ENCODE measurements at places on chromosomes 2 and 18.

DNA sequence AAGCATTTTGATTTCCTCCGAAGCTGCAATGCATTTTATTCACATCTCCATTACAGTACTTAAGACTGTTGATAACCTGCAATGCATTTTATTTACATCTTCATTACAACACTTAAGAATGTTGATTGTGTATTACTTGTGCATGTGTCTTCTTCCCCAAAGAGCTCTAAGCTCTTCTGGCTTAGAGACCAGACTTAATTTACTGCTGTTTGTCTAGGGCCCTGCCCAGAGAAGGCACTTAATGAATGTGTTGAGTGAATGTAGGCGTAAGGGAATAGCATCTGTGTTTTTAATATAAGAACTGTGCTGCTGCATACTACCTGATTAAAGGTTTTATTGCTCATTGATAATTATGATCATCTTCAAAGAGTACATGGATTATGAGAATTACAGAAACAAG, 295.6 kb downstream of the ZNF385B start:
- no peak for DNase-seq

GRCh38 chr18:26286008-26286407, 59.8 kb downstream of the TAF4B start:
- DNase-seq: no peak

- no peak for DNase-seq
Measured at GRCh38 chr2:25614711-25615110, 58.7 kb downstream of the DTNB start.

DNA sequence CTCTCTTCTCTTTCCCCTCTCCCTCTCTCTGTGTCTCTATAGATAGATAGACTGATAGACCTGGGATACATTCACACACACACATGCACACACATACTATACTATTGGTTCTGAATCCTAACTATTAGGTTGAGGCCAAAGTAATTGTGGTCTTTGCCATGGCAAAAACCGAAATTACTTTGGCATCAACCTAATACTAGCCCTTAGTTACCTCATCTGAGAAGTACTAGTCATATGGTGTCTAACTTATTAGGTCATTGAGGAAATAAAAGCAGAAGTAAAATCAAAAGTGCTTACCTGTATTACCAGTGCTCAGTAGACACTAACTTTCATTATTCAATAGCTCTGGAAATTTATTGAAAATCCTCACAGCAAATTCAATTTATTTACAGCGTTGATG, 451.5 kb downstream of the EPHA4 start:
- no peak for DNase-seq

- DNase-seq: no peak
Measured at GRCh38 chr2:237752761-237753165, 45.8 kb upstream of the RBM44 start.

DNA sequence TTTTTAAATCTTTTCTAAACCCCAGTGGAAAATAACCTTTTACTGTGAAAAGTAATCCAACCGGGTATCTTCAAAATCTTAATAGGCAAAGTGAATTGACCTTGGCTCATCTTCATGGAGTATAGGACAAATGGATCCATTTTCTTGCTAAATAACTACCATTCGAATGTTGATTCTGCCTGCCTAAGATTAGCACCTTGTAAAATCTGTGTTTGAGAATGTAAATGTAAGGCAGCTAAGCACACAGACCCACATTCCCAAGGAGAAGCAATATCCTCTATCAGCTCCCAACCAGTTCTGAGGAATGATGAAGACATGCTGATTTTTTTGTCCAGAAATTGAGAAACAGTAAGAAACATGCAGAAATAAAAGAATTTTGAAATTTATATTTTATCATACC, 509.8 kb upstream of the SMIM21 start:
- DNase-seq: no peak

DNA sequence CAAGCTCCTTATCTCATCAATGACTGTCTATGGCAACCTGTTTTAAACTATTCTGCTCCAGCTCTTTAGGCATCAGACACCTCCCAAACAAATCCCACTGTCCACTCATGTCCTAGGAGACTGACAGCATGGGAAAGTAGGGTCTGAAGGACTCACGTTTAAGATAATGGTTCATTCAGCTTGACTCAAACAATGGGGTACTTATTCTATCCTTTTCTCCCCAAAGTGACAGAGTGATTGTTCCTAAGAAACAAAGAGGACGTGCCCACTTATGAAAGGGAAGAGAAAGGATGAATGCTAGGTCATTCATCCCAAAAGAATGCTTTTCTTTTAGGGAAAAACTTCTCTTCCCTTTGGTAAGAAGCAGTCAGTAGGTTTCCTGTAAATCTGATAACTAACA, 41.9 kb downstream of the ALK start:
- DNase-seq: no peak

GRCh38 chr2:119772767-119773166, 13.0 kb downstream of the PTPN4 start:
- DNase-seq: no peak

GRCh38 chr2:172293952-172294351, 133.4 kb upstream of the ITGA6 start:
- DNase-seq: peak; percentile 20

- DNase-seq: no peak
Measured at GRCh38 chr2:127464470-127465257, 46.4 kb downstream of the PROC start.

DNA sequence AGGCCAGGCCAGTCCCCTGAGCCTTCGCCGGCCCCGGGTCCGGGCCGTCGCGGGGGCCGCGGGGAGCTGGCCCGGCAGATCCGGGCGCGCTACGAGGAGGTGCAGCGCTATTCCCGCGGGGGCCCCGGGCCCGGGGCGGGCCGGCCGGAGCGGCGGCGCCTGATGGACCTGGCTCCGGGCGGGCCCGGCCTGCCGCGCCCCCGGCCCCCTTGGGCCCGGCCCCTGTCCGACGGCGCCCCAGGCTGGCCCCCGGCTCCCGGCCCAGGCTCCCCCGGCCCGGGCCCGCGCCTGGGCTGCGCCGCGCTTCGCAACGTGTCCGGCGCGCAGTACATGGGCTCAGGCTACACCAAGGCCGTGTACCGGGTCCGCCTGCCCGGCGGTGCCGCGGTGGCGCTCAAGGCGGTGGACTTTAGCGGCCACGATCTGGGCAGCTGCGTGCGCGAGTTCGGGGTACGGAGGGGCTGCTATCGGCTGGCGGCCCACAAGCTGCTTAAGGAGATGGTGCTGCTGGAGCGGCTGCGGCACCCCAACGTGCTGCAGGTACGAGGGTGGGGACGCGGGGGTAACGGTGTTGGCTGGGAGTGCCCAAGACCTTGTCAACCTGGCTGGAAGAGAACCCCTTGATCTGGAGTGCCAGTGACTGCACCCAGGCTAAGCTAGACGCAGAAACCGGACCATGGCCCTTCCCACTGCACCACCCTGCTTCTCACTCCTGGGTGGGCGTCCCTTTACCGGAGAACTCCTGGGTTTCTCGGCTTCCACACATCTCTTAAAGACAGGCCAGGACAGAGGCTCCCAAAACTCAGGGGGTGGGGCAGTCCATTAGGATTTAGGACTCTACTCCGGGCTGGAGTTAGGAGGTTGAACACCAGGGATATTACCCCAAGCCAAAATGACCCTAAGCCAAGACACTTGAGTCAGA, 739 bp downstream of the PKDCC start:
- no peak for DNase-seq

DNA sequence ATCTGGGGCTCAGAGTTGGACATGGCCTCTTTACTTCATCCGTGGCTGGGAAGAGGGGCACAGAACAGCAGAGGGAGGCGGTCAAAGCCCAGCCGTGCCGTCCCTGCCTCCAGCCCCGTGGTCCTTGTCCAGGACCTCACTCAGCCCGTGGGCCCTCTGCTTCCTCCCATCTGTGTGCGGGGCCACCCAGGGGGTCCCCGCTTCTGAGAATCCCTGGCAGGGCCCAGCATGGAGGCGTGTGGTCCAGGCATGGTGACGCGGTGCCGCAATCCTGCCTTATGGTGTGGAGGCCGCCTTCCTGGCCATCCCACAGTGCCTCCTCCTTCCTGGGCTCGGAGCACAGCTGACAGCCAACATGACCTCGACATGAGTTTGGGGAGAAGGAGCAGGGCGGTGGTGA, 232.6 kb downstream of the FAM210A start:
- no peak for DNase-seq

- DNase-seq: no peak
Measured at GRCh38 chr2:217919204-217919603, 83.6 kb downstream of the TNS1 start.

DNA sequence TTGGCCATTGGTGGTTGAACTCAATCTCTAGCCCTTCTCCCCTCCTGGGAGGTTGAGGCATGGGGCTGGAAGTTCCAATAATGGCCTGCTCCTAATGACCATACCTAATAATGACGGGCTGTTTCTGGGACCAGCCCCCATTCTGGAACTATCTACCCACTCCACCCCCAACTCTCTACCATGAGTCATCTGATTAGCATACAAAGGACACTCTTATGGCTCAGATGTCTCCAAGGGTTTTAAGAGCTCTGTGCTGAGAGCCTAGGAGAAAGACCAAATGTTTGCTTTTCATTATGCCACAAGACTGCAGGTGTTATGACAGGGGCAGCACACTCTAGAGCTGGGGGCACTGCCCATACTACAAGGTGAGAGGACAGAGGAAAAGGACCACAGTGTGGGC, 137.0 kb upstream of the NCKAP5 start:
- no peak for DNase-seq

- DNase-seq: no peak
Measured at GRCh38 chr2:231263118-231263831, 64.8 kb downstream of the ARMC9 start.

DNA sequence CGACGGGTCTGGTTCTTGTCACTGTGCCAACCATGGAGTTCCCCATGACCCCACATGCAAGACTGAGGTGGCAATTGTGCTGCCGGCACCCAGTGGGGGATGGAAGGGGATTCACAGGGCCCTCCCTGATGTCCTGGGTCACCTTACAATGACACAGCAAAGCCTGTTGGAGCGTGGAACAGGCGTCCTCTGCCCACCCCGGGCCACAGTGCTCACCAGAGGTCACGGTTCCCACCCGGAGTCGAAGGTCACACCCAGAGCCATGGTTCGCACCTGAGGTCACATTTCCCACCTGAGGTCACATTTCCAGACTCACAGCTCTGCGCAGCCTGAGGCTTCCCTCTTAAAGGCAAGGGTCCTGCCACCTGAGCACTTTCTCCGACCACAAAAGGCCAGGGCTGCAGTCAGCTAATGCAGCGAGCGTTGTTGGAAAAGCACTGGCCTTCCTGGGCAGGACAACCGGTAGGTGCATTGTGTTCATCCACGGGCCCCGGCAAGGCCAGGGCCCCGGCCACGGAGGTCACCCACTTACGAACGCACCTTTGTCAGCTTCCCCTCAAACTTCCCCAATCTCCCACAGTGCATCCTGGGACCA, 24.0 kb downstream of the KIF1A start:
- DNase-seq: no peak

DNA sequence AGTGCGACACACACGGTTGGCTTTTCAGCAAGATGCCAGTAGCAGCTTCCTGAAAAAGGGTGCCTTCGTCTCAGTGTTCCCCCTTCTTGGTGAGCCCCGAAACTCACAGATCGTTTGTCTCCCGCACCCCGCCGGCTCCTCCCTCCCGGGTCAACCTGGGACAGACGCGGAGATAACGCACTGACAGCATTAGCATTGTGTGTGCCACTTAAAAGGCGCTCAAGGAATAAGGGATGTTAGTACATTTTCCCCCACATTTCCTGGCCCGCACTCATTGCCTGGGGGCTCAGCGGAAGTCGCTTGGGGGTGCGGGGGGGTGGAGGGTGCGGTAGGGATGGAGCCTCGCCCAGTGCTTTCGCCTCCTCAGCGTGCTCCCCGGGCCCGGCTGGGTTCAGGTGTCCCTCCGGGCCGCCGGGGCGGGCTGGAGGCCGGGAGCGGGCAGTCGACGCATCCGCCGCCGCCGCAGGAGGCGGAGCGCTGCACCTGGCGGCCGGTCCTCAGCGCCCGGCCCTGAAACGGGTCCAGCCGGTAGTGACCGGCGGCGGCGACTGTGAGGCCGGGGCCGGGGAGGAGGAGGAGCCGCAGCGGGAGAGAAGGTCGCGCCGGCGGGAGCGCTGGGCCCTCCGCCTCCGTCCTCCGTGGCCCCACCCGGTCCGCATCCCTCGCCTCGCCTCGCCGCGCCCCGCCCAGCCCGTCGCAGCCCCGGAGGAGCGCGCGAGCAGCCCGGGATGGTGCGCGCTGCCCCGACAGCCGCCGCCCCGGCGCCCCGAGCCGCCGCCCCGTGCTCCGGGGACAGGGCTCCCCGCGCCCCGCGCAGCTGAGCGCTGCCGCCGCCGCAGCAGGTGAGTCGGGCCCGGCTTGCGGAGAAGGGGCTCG, at the start of gene MFSD6:
Gene MFSD6 (plus strand): TSS at position 694 of the 876 bp plus-strand sequence. CDS start 27,675 bp downstream, outside the sequence.
- DNase-seq: no peak

DNA sequence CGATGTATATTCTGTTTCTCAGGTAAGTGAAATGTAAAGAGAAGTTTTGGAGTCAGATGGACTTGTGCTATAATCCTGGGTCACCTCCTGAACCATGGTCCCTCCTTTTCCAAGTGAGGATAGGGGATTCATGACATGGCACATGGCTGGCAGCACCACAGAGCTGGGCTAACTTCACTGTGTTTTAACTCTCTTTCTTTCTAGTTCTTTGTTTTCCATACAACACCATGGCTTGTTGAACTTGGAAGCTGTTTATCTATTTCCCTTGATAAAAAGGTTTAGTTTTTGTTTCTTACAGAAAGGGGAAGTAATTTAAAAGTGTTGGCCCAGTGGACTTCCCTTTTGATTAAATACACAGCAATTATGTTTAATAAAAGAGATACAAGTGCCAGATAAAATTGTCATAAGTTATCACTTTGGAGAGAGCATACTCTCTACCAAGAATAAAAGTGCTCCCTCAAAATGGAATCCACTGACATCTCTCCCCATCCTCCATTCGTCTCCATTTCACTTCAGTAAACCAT, 90.4 kb downstream of the PLCL1 start:
- no peak for DNase-seq

DNA sequence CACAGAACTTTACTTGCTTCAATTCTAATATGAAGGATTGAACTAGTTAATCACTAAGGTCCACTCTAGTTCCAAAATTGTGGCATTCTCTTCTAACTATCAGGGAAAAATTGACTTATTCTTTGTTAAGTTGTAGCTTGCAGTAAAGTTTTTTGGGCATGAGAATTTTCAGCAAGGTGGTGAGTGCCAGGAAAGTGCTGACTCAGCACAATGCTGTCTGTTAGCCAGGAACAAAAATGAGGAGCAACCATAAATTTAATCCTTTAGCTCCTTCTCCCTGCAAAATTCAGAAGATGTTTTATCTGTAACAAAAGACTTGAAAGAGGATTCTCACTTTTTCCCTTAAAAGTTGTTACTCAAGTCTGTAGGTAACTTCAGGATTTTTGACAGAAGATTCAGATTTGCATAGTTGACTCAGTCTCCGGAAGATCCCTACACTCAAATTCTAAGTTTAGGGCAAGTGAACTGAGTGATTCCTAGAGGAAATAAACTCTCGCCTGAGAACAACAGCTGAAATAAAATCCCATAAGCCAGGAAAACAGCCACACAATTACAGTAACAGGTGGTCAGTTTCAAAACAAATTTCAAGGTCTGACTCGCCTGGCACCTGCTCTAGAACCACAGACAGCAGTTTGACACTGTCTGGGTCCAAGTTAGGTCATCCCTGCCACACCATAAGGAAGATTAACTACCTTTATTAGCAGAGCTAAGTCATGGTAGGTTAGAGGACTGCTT, 20.2 kb upstream of the DARS1 start:
- no peak for DNase-seq
